CD4-positive, alpha-beta T cell treated with Interleukin-10 for 1 hour (primary cell): ENCODE measurements at places on chromosomes 3 and 15.

GRCh38 chr3:194251891-194252560 is 99.1 kb downstream of the CPN2 start:
- DNase-seq, result no peak

DNA sequence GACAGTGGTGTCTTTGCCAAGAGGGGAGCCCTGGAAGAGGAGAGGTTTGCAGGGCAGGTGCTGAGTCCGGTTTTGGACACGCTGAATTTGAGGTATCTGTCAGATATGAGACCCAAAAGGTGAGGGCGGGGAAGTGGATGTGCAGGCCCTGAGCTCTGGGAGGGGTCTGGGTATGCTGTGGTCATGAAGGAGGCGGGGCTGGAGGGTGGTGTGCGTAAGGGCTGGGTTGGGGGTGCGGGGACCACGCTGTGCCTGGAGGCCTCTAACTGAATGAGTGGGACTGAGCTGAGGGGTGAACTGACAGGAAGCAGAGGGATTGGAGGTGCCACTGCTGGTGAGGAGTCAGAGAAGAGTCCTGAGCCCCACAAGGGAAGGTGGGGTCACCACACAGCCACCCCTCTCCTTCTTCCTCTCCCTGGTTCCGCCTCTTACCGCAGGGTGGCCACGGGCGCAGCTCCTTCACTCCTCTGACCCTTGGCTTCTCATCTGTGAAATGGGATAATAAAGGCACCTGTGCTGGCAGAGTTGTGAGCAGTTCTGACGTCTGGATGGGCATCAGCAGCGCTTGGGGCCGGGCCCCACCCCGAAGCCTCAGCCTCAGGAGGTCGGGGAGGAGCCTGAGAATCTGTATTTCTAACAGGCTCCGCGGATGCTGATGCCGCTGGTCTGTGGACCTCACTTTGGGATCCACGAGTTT is 28.8 kb downstream of the PSTPIP1 start:
- DNase-seq, result peak; percentile 20

- no peak for DNase-seq
Measured at GRCh38 chr3:194775731-194776130, 90.0 kb downstream of the FAM43A start.

GRCh38 chr3:43870844-43871626 is 180.3 kb downstream of the ABHD5 start:
- no peak for DNase-seq

DNA sequence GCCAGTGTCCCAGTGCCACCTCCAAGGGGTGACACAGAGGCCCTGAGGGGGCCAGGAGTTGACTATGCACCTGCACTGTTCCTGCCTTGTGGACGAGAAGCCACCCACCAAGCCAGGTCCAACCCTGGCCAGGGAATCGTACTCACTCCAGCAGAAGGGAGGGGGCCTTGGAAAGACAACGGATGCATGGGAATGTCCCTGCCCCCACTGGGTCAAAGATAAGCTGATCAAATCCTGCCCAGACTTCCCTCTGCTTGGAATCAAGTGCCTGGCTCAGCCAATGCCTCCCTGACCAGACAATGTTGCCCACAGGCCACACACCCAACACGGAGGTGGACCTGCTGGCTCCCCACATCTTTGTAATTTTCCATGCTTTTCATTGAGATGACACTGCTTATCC is 23.9 kb downstream of the CACNA2D2 start:
- DNase-seq, result no peak

GRCh38 chr15:63107895-63108546 is 13.6 kb upstream of the LACTB start:
- DNase-seq, result no peak
